Purkinje cell (primary cell): ENCODE measurements at places on chromosomes 7 and 10. TPM values are rescaled to one million over a fixed set of nuclear protein-coding genes. Genes with fewer than 3 reads are reported as not detected.

ARHGEF5 gene
- polyA plus RNA-seq: not detected in 2 replicates

SLC29A3 gene
- 0.60 and 2.2 TPM in 2 replicates for polyA plus RNA-seq

NKX1-2 gene
- polyA plus RNA-seq: 0.16 TPM in 1 of 2 replicates, not detected in the other

VGF gene
- 0.20 and 10.7 TPM in 2 replicates for polyA plus RNA-seq

PRLHR gene
- not detected in 2 replicates for polyA plus RNA-seq

CHST3 gene
- polyA plus RNA-seq: 0.82 and 0.98 TPM in 2 replicates
